ENCODE measurements at places on chromosomes 12 and 14.

GRCh38 chr12:32901553-32901952, 5.0 kb upstream of the PKP2 start:
- DNase-seq = no peak

GRCh38 chr12:113075137-113075683, 18.7 kb downstream of the DTX1 start:
- DNase-seq = no peak

DNA sequence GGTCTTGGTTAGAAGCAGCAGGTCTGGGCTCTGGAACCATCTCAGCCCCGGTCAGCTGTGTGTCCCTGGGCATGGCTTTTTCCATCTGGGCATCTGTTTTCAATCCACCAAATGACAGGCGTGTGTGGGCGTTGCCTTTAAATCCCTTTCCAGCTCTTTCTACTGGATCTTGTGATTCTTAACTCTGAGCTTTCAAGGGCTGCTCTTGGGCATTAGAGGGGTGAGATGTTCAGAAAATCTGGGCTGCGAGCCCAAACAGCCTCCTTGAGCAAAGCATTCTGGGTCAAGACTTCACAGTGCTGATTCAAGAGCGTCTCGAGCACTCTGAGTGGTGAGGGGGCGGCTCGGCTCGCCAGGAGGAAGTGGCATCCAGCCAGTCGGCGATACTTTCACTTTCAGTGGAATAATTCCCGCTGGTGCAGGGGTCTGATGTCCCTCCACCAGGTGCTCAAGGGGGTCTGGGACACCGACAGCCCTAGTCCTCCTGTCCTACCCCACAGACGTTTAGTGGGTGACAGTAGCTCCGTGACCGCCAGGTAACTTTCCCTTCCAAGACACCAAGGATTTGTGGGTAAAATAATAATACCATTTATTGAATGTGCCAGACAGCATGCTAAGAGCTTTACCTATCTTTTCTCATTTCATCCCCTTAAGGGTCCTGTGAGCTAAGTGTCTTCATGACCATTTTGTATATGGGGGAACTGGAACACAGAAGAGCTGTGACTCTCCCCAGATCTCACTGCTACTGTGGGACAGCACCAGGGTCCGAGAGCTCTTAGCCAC, 114.0 kb downstream of the PLXNC1 start:
- peak; percentile 80 for DNase-seq

GRCh38 chr14:104140213-104140462, 1.8 kb downstream of the KIF26A start:
- DNase-seq = no peak

- DNase-seq = no peak
Measured at GRCh38 chr12:11677093-11677492, 27.6 kb downstream of the ETV6 start.

- peak; percentile 97 for DNase-seq
Measured at GRCh38 chr12:124568431-124569374, 1.3 kb upstream of the NCOR2 start.

- no peak for DNase-seq
Measured at GRCh38 chr14:51207621-51208020, 32.4 kb upstream of the TMX1 start.

GRCh38 chr12:32993404-32993803, 96.8 kb upstream of the PKP2 start:
- no peak for DNase-seq

DNA sequence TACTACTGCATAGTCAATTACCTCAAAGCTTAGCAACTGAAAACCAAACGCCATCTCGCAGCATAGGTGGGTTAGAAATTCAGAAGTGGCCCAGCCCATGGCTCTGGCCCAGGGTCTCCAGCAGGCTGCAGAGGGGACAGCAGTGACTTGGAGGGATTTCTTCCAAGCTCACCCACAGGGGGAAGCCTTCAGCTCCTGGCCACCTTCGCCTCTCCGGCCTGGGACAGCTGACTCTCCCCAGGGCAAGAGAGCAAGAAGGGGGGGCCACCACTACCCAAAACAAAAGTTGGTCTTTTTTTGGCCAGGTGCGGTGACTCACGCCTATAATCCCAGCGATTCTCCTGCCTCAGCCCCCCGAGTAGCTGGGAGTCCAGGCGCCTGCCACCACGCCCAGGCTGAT, 32.2 kb upstream of the ANKRD9 start:
- DNase-seq = no peak

DNA sequence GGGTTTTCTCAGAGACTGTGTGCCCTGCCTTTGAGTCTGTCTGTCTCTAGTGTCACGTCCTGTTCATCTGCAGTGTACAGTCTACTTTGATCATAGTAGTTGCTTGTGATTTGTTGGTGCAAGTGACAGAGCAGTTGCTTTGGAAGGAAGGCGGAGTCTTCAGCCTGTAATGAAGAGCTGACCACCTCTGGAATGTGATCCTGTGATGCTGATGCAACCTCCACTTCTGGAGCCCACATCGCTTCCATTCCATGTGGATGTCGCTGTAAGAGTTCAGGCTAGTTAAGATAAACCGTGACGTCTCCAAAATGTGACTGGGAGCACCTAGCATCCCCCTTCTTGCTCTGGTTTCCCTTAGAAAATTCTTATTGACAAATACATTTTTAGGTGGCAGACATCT, 51.8 kb downstream of the PELI2 start:
- DNase-seq = no peak

DNA sequence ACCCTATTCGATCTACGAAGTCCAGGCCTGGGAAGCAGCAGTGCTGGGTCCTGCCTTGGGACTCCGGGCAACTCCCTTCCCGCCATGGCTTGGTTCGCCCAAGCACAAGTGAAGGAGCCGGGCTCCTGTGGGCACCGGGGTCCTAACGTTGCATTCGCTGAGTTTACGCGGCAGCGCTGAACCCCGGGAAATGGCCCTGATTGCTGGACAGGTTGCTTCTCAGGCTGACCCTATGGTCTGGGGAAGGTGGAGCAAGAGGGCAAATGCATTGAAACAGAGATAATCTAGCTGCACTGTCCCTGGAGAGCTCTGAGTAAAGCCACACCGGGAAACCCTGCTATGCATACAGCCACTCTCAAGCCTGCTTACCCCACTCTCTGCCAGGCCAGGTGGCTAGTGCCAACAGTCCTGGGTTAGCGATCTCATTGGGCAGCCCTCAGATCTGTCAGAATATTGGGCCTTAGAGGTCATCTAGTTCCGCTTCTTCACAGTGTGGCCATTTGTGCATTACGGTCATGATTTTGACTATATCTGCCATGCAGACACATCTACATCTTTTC, 11.3 kb downstream of the SYNE3 start:
- no peak for DNase-seq

- no peak for DNase-seq
Measured at GRCh38 chr12:9606736-9607372, 862 bp downstream of the KLRB1 start.

DNA sequence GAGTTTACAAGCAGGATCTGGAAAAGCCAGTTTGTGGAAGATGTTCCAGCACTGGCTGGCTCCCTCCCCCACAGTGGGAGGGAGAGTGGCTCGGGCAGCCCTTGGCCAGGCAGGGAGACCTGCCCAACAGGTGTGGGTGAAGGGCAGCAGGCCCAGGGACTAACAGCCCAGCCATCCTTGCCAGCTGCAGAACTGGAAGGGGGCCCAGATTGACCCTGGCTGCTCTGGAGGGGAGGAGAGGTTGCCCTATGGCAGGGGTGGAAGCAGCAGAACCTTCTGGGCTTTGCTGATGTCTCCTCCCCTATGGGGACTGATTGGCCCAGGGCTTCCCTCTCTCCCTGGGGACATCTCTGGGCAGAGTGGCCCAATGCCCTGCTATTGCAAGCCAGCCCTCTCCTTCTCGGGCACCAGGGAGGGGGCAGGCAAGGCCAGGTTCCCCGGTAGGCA, 20.5 kb downstream of the IRF2BPL start:
- no peak for DNase-seq

- no peak for DNase-seq
Measured at GRCh38 chr12:70747445-70748260, 110.4 kb upstream of the PTPRB start.

DNA sequence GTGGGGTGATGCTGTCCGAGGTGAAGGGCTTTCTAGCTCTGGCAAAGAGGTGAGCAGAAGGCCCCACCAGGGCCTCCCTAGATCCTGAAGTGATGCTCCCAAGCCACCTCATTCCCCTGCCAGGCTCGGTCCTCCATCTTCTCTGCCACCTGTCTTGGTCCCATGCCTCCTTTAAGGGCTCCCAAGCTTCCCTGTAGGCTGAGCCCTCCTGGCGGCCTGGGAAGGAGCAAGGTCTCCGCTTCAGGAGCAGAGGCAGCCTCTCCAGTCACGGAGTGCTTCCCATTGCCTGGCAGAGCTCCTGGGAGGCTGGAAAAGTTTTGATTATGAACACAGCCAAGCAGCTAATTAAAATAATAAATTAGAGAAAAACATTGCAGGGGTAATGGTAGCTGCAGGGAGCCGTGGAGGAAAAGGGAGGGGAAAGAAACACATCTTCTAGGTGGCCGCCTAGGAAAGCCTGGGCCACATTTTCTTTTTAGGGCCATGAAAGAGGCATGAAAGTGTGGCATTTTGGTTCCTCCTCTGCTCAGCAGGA, 160.0 kb upstream of the PRMT8 start:
- no peak for DNase-seq

GRCh38 chr12:25269701-25270100, 19.0 kb upstream of the KRAS start:
- DNase-seq = peak; percentile 78

- DNase-seq = no peak
Measured at GRCh38 chr12:58412461-58413060, 471.2 kb downstream of the ATP23 start.

- no peak for DNase-seq
Measured at GRCh38 chr12:111037047-111037446, 116.7 kb upstream of the MYL2 start.

GRCh38 chr14:47678993-47679392, 3.6 kb upstream of the MDGA2 start:
- DNase-seq = no peak

- DNase-seq = no peak
Measured at GRCh38 chr14:96096639-96097610, 57.8 kb downstream of the C14orf132 start.

GRCh38 chr12:5456906-5457305, 25.0 kb downstream of the NTF3 start:
- peak; percentile 22 for DNase-seq

DNA sequence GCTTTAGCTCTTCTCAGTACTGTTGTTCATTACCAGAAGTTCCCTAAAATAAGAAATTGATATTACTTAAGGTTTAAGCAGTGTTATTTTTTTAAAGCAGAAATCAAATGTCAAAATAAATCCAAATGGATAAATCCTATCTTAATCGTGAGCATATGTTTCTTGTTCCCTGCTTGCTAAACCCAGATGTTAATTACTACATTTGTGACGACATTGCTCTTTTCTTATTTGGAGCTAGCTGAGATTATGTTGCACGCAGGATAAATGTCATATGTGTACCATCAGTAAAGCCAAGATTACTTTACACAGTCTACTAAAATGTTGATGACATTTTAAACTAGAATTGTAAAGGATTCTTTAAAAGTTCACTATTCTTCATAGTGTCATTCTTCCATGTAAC, 157.5 kb downstream of the PLCZ1 start:
- no peak for DNase-seq

GRCh38 chr12:21911832-21912231, 29.4 kb downstream of the ABCC9 start:
- no peak for DNase-seq

DNA sequence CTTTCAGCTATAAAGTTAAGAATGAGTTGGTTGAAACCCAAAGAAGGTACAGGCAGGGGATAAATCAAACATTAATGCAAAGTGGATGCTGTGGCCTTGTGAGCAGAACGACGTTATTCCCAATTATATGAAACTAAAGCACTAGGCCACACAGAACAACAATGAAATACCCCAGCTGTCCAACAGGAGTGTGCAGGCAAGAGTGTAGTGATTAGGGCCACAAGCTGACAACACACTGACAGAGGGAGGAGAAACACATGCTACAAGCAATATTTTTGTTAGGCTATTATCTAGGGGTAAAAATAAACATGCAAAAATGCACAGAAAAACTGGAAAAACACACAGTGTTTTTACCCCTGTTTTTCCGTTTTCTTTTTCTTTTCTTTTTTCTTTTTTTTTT, 15.0 kb downstream of the MAP3K9 start:
- DNase-seq = no peak

- DNase-seq = no peak
Measured at GRCh38 chr14:61864329-61864898, 102.2 kb downstream of the SNAPC1 start.

- DNase-seq = peak; percentile 77
Measured at GRCh38 chr12:110501399-110501751, 536 bp downstream of the VPS29 start.

- no peak for DNase-seq
Measured at GRCh38 chr14:95659990-95660385, 26.2 kb upstream of the TCL1B start.

All from MV-4-11 (cell line).